ENCODE measurements at places on chromosomes 2 and 18. TPM values are rescaled to one million over a fixed set of nuclear protein-coding genes. Genes with fewer than 3 reads are reported as not detected.
A peak's percentile ranks its signal among the peaks of the same experiment; 100 is the strongest.

Gene TRABD2A
- 20.0 TPM for total RNA-seq

Gene SLC40A1
- total RNA-seq, result not detected

Gene STARD7
- 105 TPM for total RNA-seq

DNA sequence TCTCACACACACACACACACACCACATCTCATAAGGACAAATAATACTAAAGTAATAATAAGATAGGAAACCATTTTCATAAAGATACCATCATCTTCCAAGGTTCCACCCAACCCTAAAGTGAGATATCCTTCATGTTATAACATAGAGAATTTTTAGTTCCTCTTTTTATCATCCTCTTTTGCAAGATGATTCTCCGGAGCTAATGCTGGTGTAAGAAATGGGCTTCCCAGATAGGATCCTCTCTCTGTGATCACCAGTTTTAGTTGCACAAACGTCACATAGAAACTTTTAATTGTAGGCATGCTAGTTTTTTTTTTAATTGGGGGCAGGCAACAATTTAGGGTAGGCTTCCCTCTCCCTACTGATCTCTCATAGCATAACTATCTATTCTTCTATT, 49.6 kb downstream of the ARHGAP25 start:
- DNase-seq, result no peak
- H3K27me3 ChIP-seq, result no peaks in the 10 kb centered on the region
- no peak overlapping the region for H3K27ac ChIP-seq
- no peaks in the 10 kb centered on the region for H3K36me3 ChIP-seq

GRCh38 chr2:216217904-216218260, 108.7 kb downstream of the XRCC5 start:
- DNase-seq, result no peak
- H3K27ac ChIP-seq, result peak overlapping the region; percentile 90
- no peaks in the 10 kb centered on the region for H3K27me3 ChIP-seq

DNA sequence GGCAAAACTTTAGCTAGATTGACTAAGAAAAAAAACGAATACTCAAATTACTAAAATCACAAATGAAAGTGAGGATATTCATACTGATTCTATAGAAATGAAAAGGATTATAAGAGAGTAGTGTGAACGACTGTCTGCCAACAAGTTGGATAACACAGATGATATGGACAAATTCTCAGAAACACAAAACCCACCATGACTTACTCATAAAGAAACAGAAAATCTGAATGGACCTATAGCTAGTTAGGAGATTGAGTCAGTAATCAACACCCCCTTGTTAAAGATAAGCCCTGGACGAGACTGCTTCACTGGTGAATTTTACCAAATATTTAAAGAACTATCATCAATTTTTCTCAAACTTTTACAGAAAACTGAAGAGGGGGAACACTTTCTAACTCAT, 108.8 kb upstream of the TMEM200C start:
- H3K36me3 ChIP-seq, result no peaks in the 10 kb centered on the region
- H3K4me3 ChIP-seq, result no peak overlapping the region
- H3K4me1 ChIP-seq, result no peaks in the 10 kb centered on the region
- H3K27me3 ChIP-seq, result no peaks in the 10 kb centered on the region
- no peak overlapping the region for H3K27ac ChIP-seq

DNA sequence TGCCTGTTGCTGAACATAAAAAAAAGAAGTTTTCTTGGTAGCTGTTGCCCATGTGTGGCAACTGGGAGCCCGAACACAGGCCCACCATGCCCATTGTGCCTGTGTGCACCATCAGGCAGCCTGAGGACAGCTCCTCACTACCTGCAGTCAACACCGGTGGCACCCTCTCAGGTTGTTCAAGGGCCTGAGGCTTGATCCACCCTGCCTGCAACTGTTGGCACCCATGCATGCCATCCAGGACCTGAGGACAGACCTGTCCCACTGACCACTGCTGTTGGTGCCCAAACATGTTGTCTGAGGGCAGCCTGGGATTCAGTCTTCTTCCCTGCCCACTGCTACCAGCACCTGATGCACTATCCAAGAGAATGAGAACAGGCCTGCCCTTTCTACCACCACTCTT, 661.1 kb upstream of the ZNF804A start:
- H3K4me3 ChIP-seq, result no peak overlapping the region
- no peaks in the 10 kb centered on the region for H3K27me3 ChIP-seq
- DNase-seq, result no peak
- no peaks in the 10 kb centered on the region for H3K36me3 ChIP-seq
- no peaks in the 10 kb centered on the region for H3K4me1 ChIP-seq

GRCh38 chr2:69483696-69484095, 46.5 kb upstream of the NFU1 start:
- no peak for DNase-seq
- H3K36me3 ChIP-seq, result peaks cover 30% of the 10 kb centered on the region
- H3K27me3 ChIP-seq, result no peaks in the 10 kb centered on the region
- no peak overlapping the region for H3K4me3 ChIP-seq
- H3K4me1 ChIP-seq, result no peaks in the 10 kb centered on the region

- H3K4me1 ChIP-seq, result peaks cover 39% of the 10 kb centered on the region
- DNase-seq, result no peak
- no peak overlapping the region for H3K4me3 ChIP-seq
- no peaks in the 10 kb centered on the region for H3K27me3 ChIP-seq
- no peaks in the 10 kb centered on the region for H3K36me3 ChIP-seq
These were observed 44.0 kb downstream of the SDC1 start for GRCh38 chr2:20180676-20181648.

DNA sequence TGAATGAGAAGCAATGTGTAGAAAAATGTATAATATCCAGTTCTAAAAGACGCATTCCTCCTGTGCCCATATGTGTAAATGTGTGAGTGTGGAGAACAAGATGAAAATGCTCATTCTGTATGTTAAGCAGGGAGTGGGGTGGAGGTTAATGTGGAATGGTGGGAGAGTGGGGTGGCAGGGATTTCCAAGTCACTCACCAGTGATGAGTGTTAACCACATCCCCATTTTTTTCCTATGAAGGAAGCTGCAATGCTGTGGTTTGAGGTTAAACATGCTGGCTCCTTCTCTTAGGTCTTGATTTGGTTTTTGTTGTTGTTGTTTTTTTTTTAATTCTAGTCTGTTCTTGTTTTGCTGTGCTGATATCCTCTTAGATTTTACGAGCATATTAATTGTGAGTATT, 169.4 kb downstream of the NEDD4L start:
- DNase-seq, result peak; percentile 33
- H3K4me1 ChIP-seq, result peaks cover 50% of the 10 kb centered on the region
- no peaks in the 10 kb centered on the region for H3K27me3 ChIP-seq
- peak overlapping the region; percentile 90 for H3K27ac ChIP-seq
- no peaks in the 10 kb centered on the region for H3K36me3 ChIP-seq

DNA sequence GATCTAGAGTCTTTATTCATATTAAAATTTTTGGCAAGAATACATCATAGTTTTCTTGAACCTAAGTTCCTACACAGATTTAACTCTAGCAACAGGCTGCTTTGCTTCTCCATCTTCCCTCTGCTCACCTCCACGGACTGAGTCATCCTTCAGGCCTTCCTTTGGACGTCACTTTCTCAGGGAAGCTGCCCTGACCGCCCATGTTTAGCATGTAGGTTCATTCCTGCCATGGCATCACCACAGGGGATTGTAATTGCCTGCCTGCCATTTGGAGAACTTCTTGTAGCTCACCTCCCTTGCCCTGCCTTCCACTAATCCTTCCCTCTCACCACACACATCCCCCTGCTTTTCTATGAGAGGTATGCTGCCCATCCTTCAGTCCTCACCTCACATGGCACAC, 43.9 kb upstream of the B3GNT2 start:
- peak overlapping the region; percentile 10 for H3K27ac ChIP-seq
- no peak overlapping the region for H3K4me3 ChIP-seq
- peaks cover 26% of the 10 kb centered on the region for H3K4me1 ChIP-seq

Gene ESPNL
- total RNA-seq, result not detected

Gene OTX1
- 1.4 TPM for total RNA-seq

Gene TCF23
- not detected for total RNA-seq

DNA sequence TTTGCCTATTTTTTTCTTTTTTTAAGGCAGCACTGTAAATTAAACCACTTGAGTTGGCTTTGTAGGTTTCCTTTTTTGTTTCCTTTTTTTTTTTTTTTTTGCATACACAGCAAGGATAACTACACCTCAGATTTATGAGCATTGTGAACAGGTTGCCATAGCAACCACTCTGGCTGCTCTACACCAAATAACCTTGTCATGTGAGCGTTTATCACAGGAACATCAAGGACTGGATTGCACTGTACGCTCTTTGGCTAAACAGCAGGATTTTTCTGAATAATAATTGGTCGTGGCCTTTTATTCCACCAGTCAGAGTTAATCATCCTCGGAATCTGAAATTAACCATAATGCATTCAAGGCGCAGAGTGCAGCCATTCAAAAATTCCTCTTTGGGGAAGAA, 199.1 kb upstream of the SLC14A2 start:
- no peak overlapping the region for H3K27ac ChIP-seq
- H3K27me3 ChIP-seq, result no peaks in the 10 kb centered on the region
- H3K4me1 ChIP-seq, result peaks cover 19% of the 10 kb centered on the region

GRCh38 chr18:58716060-58716756, 44.9 kb downstream of the MALT1 start:
- peaks cover 21% of the 10 kb centered on the region for H3K36me3 ChIP-seq
- no peak overlapping the region for H3K4me3 ChIP-seq
- H3K27me3 ChIP-seq, result no peaks in the 10 kb centered on the region
- DNase-seq, result no peak

Gene GCG
- total RNA-seq, result not detected

Gene CHRND
- total RNA-seq, result not detected

Gene SRD5A2
- total RNA-seq, result not detected

Gene IL37
- not detected for total RNA-seq

DNA sequence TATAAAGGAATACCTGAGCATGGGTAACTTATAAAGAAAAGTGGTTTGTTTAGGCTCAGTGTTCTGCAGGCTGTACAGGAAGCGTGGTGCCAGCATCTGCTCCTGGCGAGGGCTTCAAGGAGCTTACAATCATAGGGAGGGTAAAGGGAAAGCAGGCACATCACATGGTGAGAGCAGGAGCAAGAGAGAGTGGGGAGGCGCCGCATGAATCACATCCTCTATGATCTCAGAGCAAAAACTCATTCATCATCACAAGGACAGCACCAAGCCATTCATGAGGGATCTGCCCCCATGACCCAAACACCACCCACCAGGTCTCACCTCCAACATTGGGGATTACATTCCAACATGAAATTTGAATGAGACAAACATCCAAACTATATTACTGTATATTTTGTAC, 32.5 kb downstream of the R3HDM1 start:
- H3K4me1 ChIP-seq, result peaks cover 4% of the 10 kb centered on the region
- DNase-seq, result peak; percentile 23
- no peak overlapping the region for H3K4me3 ChIP-seq
- H3K27ac ChIP-seq, result no peak overlapping the region
- peaks cover 11% of the 10 kb centered on the region for H3K36me3 ChIP-seq

GRCh38 chr2:173432049-173432754, 77.5 kb downstream of the CDCA7 start:
- H3K36me3 ChIP-seq, result no peaks in the 10 kb centered on the region
- no peak overlapping the region for H3K4me3 ChIP-seq
- H3K27ac ChIP-seq, result no peak overlapping the region
- H3K4me1 ChIP-seq, result peaks cover 29% of the 10 kb centered on the region
- peak; percentile 55 for DNase-seq

Gene VAMP8
- 49.9 TPM for total RNA-seq
